ENCODE measurements at places on chromosomes 16 and 17.

GRCh38 chr16:25689137-25689836 is 2.5 kb upstream of the HS3ST4 start:
- DNase-seq, result no peak

DNA sequence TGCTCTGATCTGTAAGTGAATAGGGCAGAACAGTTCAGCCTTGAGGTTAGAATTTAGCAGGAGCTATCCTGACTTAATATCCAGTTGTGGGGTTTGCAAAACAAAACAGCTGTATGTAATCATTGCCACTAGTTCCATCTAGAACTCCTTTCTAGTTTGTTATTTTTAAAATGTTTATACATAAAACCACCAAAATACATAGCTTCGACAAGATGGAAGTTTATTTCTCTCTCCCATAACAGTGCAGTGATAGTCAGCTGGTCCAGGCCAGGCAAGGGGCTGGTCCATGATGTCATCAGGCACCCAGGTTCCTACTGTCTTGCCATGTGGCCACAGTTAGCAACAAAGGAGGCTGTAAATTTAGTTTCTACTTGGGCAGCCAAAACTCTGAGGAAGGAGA is 10.5 kb upstream of the PLK1 start:
- DNase-seq, result peak; percentile 71

DNA sequence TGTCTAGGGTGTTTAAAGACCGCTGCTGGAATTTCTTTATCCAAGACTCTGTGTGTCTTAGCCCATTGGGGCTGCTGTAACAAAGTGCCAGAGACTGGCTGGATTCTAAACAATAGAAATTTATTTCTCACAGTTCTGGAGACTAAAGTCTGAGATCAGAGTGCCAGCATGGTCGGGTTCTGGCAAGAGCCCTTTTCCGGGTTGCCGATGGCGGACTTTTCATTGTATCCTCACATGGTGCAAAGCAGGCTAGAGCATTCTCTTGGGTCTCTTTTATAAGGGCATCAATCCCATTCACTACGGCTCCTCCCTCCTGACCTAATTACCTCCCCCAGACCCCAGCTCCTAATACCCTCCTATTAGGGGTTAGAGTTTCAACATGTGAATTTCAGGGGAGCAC is 9.5 kb downstream of the NLRC5 start:
- DNase-seq, result no peak

GRCh38 chr17:40106760-40107521 is 6.6 kb upstream of the NR1D1 start:
- no peak for DNase-seq

DNA sequence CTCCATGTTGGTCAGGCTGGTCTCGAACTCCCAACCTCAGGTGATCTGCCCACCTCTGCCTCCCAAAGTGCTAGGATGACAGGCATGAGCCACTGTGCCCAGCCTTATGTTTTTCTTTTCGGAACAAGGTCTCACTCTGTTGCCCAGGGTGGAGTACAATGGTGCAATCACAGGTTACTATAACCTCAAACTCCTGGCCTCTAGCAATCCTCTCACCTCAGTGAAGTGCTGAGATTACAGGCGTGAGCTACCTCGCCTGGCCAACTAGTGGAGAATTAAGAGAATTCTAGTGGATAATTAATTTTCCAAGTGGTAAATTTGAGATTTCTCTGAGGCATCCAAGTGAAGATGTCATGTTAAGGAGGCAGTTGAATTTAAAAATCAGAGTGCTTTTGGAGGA is 2.9 kb upstream of the FBXO47 start:
- no peak for DNase-seq

DNA sequence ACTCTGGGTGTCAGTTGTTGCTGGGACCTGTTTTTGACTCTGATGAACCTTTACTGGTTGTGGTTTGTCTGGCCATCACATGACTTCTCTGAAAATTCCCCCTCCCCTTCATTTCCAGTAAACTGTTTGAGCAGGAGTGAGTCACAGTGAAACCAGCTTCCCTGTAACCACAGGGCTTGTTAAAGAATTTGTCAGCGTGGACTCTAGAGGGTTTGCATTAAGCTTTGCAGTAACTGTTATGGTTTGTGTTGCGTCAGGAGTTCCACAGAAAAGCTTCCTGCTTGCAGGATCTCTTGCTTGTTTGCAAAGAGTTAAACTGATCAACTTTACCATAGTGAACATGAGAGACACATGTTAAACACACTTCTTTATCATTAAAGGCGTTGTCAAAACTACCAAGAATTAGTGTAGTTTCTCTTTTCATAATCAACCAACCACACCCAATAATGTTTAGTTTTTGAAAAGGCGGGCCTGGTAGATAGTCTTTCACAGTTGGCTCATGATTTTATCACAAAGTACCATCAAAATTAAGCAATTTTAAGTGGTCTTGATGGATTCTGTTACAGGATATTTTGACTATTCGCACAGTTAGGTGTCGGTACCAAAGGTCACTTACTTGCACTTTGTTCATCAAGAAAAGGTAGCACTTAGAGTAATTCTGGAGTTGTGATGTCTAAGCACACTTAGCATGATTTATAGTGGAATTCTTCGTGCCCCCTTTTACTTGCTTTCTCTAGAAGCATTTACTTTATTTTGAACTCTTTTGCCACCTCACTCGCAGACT is 79.3 kb downstream of the VMP1 start:
- peak; percentile 78 for DNase-seq

GRCh38 chr16:47970291-47970931 is 185.4 kb downstream of the ABCC12 start:
- peak; percentile 26 for DNase-seq

Measured in AG08396 (cell line).